ENCODE measurements at places on chromosomes 11 and 22.
A peak's percentile ranks its signal among the peaks of the same experiment; 100 is the strongest.

- DNase-seq, result no peak
These were observed 805 bp upstream of the QSER1 start for GRCh38 chr11:32891657-32892354.

DNA sequence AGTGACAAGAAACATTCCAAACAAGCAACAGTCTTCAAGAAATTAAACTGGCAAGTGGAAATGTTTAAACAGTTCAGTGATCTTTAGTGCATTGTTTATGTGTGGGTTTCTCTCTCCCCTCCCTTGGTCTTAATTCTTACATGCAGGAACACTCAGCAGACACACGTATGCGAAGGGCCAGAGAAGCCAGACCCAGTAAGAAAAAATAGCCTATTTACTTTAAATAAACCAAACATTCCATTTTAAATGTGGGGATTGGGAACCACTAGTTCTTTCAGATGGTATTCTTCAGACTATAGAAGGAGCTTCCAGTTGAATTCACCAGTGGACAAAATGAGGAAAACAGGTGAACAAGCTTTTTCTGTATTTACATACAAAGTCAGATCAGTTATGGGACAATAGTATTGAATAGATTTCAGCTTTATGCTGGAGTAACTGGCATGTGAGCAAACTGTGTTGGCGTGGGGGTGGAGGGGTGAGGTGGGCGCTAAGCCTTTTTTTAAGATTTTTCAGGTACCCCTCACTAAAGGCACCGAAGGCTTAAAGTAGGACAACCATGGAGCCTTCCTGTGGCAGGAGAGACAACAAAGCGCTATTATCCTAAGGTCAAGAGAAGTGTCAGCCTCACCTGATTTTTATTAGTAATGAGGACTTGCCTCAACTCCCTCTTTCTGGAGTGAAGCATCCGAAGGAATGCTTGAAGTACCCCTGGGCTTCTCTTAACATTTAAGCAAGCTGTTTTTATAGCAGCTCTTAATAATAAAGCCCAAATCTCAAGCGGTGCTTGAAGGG, 6.0 kb downstream of the MALAT1 start:
- DNase-seq, result no peak

DNA sequence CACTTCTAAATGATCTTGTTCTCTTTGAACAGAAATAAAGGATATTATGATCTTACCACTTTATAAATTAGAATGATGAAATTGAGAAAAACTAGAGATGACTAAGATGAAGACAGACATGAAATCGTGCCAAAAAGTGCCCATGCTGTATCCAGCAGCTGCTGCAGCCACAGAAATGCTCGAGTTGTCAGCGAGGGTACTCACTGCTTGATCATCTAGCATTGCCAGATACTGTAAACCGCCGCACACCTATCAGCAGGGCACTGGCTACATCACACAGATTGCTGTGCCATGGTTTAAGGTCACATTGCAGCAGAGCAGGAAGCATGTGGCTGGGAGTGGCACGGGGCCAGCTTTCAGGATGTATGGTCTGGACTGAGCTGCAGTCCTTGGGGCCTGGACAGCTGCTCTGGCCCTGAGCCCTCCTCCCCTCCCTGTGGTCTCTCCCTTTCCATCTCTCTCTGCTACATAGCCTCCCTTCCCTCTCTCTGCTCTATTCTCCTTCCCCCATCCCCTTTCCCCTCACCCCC, 51.0 kb upstream of the SEPTIN5 start:
- peak; percentile 36 for DNase-seq

DNA sequence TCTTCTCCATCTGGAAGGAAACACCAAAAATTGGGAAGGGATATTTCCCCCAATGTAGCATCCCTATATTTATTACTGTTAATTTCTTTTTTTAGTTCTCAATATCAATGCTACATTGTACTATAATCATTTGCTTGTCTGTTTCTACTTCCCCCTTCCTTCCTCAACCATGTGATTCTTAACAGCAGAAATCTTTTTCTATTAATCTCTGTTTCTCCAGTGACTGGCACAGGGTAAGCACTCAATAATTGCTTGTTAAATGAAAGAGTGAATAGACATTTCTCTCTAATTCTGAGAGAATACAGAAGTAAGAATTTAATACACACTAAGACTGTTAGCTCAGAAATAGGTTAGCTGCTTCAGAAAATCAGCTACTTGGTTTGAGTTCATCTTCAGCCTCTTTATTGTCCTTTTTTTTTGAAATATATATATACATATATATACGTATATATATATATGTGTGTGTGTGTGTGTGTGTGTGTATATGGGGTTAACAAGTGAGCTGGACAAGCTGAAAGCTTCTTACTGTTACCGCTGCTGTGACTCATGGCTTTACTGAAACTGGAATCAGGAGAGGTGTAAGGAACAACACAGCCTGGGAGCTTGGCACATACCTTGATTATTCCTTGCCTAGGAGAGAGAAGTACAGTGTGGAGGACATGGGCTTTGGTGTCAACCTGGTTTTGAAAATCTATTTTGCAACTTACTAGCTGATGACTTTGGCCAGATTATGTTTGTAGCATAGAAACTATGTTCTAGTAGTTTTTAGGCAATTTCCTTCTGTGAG, 26.2 kb upstream of the PDE3B start:
- DNase-seq, result no peak

DNA sequence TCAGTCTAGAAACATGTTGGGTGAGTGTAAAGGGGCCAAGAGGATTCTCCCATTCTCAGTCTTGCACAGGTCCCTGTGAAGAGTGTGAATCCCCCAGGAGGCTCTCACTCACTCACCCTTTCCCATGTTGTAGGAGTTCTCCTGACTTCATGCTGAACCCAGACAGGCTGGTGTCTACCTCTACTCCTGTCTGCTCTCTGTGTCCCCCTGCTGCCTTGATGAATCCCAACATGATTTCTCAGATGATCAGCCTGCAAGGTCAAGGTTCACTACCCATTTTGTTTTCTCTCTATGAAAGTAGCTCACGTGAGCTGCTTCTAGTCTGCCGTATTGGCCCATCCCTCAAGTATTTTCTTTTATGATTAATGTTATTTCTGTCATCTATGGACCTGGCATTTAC, 500.6 kb downstream of the ETS1 start:
- no peak for DNase-seq

GRCh38 chr11:15852179-15852578, 504.2 kb downstream of the SOX6 start:
- DNase-seq, result no peak

DNA sequence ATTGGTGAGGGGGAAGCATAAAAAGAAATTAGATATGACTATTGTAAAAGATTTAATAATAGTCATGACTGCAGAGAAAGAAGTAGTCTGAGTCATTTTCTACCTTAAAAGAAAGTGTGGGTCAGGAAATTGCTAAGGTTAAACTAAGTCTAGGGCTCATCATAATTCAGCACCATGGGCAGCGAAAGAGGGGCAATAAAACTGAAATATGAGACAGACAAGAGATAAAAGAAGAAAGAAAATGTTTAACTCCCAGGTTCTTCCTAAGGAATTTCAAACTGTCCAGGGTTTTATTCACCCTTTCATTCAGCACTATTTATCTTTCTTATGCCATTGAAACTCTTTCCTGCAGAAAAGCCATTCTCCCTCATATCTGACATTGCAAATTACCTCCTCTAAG, 114.4 kb upstream of the API5 start:
- DNase-seq, result no peak

DNA sequence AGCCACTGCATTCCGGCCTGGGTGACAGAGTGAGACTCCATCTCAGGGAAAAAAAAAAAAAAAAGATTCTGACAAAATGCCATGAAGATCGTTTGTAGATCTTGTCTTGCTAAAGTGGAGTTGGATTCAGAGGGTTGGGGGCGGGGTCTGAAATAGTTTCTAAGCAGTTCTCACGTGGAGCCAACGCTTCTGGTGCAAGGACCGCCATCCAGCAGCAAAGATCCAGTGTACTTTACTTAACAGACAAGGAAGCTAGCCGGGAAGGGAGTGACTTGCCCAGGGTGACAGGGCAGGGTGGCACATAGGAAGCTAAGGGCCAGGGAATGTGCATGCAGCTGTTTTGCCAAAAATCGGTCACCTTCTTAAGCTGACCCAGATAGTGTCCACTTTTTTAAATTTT, 27.4 kb downstream of the APOL1 start:
- no peak for DNase-seq

DNA sequence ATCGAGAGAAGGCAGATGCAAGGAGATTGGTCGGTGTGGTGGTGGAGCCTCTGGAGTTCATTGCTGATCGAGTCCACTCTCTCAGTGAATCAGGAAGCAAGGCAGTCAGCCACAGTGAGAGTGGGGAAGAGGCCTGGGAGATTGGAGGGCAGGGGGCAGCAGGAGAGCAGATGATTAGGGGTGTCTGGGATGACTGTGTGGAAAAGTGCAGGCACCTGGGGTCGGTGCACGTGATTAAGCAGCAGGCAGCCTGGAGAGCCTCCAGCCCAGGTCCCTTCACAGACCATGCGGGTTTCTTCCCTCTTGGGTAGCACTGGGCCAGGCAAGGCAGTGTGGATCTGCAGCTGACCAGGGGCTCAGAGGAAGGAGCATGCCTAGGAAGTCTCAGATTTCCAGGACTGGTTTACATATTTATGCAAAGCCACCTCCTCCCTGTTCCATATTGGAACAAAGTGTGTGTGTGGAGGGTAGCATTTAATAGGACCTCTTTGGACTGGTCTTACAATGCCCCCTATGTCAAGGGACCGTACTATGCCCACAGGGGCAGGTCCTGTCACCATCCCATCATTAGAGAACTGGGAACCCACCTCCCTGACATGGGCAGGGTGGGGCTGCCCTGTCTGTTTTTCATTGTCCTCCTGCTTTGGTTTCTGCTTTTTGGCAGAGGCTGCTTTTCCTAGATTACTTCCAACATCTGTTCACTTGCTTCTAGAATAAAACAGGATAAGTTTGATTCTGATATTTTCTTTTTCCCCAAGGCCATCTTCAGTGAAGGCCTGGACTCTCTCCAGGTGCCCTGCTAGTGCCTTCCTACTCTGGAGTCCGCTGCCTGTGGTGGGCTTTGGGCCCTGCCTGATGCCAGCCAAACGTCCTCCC, 14.0 kb upstream of the GDPD5 start:
- DNase-seq, result no peak
